ENCODE measurements at places on chromosomes 16 and 17.

- DNase-seq, result no peak
These were observed 2.5 kb upstream of the CCL2 start for GRCh38 chr17:34252444-34253138.

DNA sequence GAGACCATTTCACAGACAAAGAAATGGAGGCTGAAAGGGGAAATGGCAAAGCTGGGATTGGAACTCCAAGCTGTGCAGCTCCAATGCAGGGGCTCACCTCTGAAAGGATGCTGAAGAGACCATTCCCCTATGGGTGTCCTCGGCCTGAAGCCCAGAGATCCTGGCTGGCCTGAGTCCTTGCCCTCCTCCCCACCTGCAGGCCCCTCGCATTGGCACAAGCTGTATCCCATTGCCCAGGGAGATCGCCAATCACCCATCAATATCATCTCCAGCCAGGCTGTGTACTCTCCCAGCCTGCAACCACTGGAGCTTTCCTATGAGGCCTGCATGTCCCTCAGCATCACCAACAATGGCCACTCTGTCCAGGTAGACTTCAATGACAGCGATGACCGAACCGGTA, 2.6 kb downstream of the CA7 start:
- DNase-seq, result no peak

DNA sequence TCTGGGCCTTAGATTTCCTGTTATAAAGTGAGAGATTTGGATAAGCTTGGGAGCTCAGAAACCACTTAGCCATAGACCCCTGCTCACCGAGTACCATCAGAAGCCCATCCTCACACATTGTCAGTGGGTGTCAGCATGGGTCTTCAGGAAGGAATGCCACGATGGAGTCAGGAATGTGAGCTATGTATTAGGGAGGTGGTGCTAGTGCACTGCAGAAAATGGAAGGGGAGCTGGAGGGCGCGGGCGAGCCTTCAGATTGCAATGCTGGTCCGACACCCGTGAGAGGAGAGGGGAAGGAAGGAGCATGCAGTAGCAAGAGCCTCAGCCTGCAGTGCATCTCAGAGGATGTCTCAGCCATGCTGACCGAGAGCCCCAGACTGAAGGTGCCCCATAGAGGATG, 294.5 kb downstream of the FOXL1 start:
- no peak for DNase-seq

DNA sequence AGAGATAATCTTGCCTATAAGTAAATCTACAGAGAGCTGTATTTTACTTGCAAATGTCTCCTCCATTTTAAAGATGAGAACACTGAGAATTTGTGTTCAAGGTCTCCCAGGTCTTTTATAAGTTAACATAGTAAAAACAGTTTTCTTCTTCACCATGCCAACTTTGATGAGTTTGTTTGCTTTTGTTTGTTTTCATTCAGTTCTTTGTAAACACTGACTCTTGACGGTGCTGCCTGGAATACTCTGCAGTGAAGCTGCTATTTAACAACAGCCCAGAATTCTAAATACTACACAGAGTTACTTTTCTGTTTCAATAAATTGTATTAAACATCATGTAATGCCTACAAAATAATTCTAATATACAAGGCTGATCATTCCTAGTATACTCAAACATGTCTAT, 41.4 kb upstream of the PITPNM3 start:
- no peak for DNase-seq

All from stimulated activated CD4-positive, alpha-beta T cell treated with anti-CD3 and anti-CD28 coated beads, Interleukin-15, amount 100 ng/mL, for 48 hours (primary cell).